ENCODE measurements at places on chromosomes 16 and 17.
A peak's percentile ranks its signal among the peaks of the same experiment; 100 is the strongest.

DNA sequence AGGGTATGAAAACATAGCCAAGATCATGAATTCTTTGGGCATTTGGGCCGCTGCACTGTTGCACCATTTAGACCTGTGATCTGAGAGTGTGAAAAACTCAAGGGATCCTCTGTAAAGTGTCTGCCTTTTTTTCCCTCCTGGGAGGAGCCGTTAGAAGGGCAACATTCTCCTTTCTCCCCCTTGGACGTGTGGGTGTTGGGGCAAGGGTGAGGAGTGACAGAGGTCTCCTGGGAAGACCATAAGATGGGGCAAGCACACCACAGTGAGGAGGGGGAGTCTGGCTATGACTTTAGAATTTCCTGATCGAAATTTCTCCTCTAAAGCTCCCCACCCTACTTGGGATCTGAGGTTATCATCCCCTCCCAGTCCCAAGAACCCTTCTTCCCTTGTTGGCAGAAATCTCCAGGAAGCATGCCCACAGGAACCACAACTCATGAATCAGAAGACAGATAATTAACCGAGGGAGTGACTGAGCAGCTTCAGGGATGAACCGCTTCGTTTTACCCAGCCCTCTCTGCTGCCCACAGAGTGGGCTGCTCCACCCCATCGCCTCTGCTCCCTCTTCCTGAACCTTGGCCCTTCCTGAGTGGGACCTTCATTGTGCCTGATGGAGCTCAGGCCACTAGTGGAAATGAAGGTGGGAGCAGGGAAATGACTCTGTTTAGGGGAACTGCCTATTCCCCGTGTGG lies 4.2 kb downstream of the ITGB3 start:
- no peak for DNase-seq

GRCh38 chr17:4407851-4408250 lies 25.9 kb upstream of the SPNS3 start:
- DNase-seq, result no peak

GRCh38 chr16:75555213-75555706 lies 792 bp downstream of the TMEM231 start:
- peak; percentile 88 for DNase-seq

DNA sequence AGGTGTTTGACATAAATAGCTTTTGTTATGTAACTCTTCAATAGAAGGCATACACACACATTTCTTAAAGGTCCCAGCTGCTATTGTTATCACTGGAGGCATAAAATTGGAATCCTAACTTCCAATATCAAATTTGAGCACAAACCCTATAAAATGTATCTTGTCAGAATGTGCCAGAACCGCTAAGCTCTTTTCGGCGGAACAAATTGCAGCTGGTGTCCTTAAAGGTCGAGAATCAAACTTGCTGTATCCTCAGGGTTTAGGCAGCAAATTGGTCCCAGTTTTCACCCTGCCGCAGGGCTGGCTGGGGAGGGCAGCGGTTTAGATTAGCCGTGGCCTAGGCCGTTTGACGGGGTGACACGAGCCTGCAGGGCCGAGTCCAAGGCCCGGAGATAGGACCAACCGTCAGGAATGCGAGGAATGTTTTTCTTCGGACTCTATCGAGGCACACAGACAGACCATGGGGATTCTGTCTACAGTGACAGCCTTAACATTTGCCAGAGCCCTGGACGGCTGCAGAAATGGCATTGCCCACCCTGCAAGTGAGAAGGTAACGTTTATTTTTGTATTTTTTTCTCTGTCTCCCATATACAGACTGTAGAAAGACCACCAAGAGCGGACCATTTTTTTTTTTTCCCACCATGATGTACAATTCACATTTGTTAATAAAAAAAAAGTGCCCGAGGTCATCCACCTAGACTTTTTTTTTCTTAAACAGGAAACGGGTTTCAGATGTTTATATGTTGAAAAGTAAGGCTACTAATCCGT lies 297.1 kb downstream of the IRF8 start:
- DNase-seq, result no peak

DNA sequence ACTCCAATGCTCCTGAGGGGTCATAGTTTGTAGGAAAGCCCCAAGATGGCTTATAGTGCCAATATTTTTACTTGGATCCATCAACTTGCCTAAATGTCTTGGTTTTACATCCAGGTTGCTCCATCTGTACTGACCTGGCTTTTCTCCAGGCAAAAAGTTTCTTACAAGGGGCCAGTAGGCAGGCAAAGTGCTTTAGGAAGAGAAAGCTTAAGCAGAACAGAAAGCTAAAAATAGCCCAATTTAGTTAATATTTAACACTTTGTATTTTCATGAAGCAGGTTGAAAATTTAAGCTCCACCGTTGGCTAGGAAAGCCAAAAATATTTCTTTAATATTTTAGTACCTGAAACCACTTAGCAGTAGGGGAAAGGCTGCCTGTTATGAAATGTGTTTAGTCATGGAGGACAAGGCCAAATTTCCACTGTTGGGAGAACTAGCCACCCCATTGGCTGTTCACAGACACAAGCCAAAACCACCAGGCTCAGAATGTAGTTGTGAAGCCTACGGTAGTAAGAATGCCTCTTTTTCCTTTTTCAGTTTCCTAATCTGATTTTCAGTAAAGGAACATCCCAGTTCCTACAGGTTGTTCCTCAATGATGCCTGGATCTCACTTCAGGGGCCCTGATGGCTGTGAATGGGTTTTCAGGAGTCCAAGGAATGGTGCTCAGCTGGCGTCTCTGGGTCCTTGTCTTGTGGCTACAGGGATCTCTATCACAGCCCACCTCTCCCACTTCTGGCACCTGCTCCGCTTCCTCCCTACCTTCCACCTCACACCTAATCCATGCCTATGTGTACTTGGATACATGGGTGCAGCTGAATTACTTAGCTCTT lies 324.8 kb downstream of the PMP22 start:
- no peak for DNase-seq

- no peak for DNase-seq
Measured at GRCh38 chr17:43662413-43663141, 855 bp upstream of the MEOX1 start.

- DNase-seq, result no peak
Measured at GRCh38 chr16:87442581-87442966, 50.2 kb downstream of the ZCCHC14 start.

GRCh38 chr17:16352667-16353316 lies 477 bp downstream of the CENPV start:
- peak; percentile 57 for DNase-seq

GRCh38 chr17:39054111-39054645 lies 87.0 kb upstream of the FBXO47 start:
- DNase-seq, result no peak
